ENCODE measurements at places on chromosomes 2 and 18. TPM values are rescaled to one million over a fixed set of nuclear protein-coding genes. Genes with fewer than 3 reads are reported as not detected.

GRCh38 chr18:26919627-26920026 lies 54.1 kb upstream of the AQP4 start:
- no peaks in the 10 kb centered on the region for H3K4me1 ChIP-seq
- no peak for DNase-seq

The DAW1 gene
- total RNA-seq: not detected

DNA sequence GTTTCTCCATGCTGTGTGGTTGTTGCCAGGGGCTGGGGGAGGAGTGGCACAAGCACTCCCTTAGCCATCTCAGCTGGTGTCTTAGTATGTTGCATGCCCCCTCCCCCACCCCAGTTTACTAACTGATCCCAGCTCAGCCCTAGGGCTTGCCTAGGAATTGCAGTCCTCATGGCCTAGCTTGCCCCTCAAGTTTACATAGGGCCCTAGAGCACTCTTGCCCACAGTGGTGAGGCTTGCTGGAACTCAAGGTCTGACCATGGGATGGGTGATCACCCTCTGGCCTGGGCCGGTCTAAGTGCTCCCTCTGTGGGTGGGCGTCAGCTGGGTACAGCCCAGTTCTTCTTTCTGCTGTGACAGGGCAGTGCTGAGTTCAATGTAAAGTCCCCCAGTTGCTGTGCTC lies 156.1 kb upstream of the PIEZO2 start:
- no peak overlapping the region for H3K4me3 ChIP-seq
- H3K4me1 ChIP-seq: peaks cover 5% of the 10 kb centered on the region
- H3K27ac ChIP-seq: no peak overlapping the region

DNA sequence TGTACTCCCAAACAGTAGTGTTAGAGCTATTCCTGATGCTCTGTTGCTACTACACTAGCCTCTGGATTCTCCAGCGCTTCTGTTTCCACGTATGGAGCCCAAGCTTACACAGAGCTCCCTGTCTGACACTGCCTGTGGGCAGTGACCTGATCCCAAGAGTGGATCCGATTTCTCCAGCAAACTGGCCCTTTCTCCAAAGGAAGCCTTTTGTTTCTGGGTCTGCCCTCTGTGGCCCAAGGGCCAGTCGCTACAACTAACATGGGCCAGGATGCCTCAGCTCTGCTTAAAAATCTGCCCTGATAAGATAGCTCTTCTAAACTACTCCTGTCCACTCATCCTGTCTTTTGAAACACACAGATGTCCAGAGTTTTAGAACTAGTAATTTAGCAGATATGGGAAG lies 172.6 kb upstream of the NRP2 start:
- H3K27me3 ChIP-seq: peaks cover 20% of the 10 kb centered on the region
- no peaks in the 10 kb centered on the region for H3K4me1 ChIP-seq
- H3K27ac ChIP-seq: no peak overlapping the region

The TTR gene
- total RNA-seq: not detected

GRCh38 chr2:28528206-28528605 lies 32.3 kb downstream of the PLB1 start:
- H3K4me3 ChIP-seq: no peak overlapping the region
- H3K27ac ChIP-seq: no peak overlapping the region
- no peak for DNase-seq
- peaks cover 23% of the 10 kb centered on the region for H3K27me3 ChIP-seq

DNA sequence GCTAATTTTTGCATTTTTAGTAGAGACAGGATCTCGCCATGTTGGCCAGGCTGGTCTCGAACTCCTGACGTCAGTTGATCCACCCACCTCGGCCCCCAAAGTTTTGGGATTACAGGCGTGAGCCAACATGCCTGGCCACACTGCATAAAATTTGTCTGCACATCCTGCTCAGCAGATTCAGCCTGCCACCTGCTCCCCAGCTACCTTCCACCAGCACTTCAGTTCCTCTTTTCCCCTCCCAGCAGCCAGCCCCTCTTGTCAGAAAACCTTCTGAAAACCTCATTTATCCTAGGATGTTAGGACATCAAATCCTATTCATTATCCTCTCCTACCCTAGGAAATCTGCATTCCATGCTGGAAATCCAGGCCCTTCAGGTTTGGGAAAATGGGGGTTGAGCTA lies 99.4 kb upstream of the STPG4 start:
- no peak overlapping the region for H3K27ac ChIP-seq
- no peaks in the 10 kb centered on the region for H3K36me3 ChIP-seq
- no peaks in the 10 kb centered on the region for H3K4me1 ChIP-seq

GRCh38 chr2:73036766-73037165 lies 34.7 kb downstream of the SFXN5 start:
- no peaks in the 10 kb centered on the region for H3K4me1 ChIP-seq
- no peaks in the 10 kb centered on the region for H3K36me3 ChIP-seq
- no peak overlapping the region for H3K4me3 ChIP-seq
- no peaks in the 10 kb centered on the region for H3K27me3 ChIP-seq

DNA sequence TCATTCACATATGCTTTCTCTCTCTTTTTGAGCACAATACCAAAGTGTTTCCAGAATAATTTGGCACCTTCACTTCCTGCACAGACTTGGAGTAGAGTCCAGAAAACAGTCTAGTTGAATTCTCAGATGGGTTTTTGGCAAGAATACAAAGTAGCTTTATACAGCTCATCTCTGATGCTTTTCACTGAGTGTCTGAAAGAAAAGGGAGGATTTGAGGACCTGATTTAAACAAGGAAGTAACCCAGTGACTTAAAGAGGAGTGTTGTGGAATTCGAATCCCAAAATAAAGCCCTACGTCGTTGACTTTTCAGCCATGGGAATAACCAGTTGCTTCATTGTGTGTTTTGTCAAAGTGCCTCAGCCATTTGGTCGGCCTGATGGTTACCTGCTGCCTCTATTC lies 31.8 kb downstream of the METAP1D start:
- no peaks in the 10 kb centered on the region for H3K27me3 ChIP-seq
- H3K27ac ChIP-seq: no peak overlapping the region
- DNase-seq: no peak

The KCNG3 gene
- 0.16 TPM for total RNA-seq

The RNF149 gene
- 54.9 TPM for total RNA-seq

DNA sequence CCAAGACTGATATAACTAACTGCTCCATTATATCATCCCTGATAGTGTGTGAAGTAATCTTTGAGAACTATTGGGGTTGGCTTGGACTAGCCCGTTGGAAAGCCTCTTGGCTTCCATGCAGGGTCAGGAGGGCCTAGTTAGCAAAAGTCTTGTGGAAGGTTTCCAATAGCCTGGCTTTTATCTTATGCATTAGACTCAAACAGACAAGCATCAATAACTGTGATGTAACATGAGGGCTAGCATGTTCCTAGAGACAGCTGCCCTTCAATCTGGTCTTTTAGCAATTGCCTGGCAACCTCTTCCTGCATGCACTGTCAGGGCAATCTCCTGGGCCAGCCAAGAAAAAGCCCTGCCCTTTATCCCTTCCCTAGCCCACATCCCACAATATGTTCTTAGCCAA lies 18.2 kb downstream of the SLC8A1 start:
- H3K27me3 ChIP-seq: peaks cover 2% of the 10 kb centered on the region
- no peaks in the 10 kb centered on the region for H3K36me3 ChIP-seq
- no peak overlapping the region for H3K27ac ChIP-seq
- no peak overlapping the region for H3K4me3 ChIP-seq
- no peaks in the 10 kb centered on the region for H3K4me1 ChIP-seq
- DNase-seq: no peak

DNA sequence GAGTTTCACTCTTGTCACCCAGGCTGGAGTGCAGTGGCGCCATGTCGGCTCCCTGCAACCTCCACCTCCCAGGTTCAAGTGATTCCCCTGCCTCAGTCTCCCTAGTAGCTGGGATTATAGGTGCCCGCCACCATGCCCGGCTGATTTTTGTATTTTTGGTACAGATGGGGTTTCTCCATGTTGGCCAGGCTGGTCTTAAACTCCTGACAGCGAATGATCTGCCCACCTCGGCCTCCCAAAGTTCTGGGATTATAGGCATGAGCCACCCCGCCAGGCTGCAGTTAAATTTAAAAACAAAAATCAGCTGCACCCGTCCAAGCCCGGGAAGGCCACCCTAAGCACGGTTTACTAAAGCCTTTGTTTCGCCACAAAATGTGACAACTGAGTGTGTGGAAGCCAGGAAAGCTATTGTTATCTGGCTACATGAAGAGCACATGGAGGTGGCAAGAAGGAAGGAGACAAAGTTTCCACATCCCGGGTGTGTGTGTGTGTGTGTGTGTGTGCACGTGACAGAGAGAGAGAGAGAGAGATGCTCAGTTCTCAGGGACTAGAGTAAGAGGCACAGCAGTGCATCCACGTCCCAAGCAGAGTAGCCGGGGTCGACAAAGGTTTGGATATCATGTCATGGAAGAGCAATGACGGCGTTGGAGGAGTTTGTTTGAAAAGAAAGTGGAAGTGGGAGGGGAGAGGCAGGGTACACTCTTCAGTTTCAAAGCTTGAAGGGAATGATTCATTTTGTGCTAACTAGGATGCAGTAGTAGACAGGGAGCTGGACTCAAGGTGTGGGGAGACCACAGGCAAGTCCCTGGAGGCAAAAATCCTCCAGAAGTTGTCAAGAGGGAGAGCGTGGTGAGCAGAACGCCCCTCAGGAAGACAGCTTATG lies 20.1 kb downstream of the INPP5D start:
- H3K27ac ChIP-seq: peak overlapping the region; percentile 82
- H3K4me1 ChIP-seq: peaks cover 61% of the 10 kb centered on the region
- peak overlapping the region; percentile 61 for H3K4me3 ChIP-seq
- DNase-seq: no peak

DNA sequence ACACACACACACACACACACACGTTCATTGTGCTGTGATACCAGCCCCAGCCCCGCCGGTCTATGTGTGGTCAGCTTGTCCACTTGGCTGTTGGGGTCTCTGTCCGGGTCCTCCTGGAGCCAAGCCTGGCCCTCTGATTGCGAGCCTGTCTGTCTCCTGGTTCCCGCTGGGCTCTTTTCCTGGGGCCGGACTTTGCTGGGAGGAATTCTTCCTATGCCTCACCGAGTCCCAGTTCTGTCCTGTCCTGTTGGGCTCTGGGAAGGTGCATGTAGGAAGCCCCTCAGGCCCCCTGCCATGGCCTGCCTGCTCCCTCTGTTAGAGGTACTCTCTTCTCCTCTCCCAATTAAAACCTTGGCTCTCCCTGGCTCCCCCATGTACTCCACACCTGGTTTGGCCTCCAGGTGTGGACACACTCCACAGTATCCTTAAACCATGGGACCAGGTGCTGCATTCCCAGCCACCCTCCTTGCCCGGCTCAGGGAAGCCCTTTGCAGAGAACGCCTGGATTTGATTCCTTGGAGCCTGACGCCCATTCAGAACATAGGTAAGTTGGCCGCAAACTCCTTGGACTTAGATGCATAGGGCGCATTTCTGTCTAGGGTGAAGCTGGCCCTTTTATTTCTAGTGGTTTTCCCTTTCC lies 42.3 kb downstream of the CABLES1 start:
- peaks cover 6% of the 10 kb centered on the region for H3K27me3 ChIP-seq
- no peak overlapping the region for H3K27ac ChIP-seq
- DNase-seq: no peak
- peaks cover 12% of the 10 kb centered on the region for H3K4me1 ChIP-seq

- no peak for DNase-seq
- no peaks in the 10 kb centered on the region for H3K27me3 ChIP-seq
- no peak overlapping the region for H3K27ac ChIP-seq
- H3K36me3 ChIP-seq: no peaks in the 10 kb centered on the region
- H3K4me3 ChIP-seq: no peak overlapping the region
Observed at GRCh38 chr2:228318218-228318617, 136.7 kb upstream of the SPHKAP start.

DNA sequence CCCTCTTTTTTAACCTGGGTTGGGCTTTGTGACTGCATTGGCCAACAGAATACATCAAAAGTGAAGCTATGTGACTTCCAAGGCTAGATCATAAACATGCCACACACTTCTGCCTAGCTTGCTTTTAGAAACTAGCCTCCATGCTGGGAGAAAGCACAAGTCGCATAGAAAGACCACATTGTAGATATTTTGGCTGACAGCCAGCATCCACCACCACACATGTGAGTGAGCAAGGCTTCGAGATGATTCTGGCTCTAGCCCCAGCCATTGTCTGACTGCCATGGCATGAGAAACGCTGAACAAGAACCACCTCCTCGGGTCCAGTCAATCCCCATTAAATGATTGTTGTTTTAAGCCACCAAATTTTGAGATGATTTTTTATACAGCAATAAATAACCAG lies 66.8 kb upstream of the STPG4 start:
- no peak overlapping the region for H3K27ac ChIP-seq
- H3K4me1 ChIP-seq: no peaks in the 10 kb centered on the region
- H3K36me3 ChIP-seq: no peaks in the 10 kb centered on the region
- H3K27me3 ChIP-seq: peaks cover 5% of the 10 kb centered on the region

GRCh38 chr2:216878072-216878471 lies 18.2 kb upstream of the TNP1 start:
- H3K27ac ChIP-seq: no peak overlapping the region
- peaks cover 5% of the 10 kb centered on the region for H3K27me3 ChIP-seq
- no peak for DNase-seq
- H3K36me3 ChIP-seq: no peaks in the 10 kb centered on the region
- peaks cover 27% of the 10 kb centered on the region for H3K4me1 ChIP-seq
